Esophagus muscularis mucosa (tissue), 4 donors: ENCODE measurements at places on chromosomes 1 and 21. TPM values are rescaled to one million over a fixed set of nuclear protein-coding genes. Genes with fewer than 3 reads are reported as not detected.

PADI3 gene
- total RNA-seq: not detected

- DNase-seq: no peak
These were observed 390.3 kb upstream of the PKN2 start for GRCh38 chr1:88293691-88294190.

RHBG gene
- total RNA-seq: not detected

ITLN2 gene
- total RNA-seq: not detected

TSPEAR gene
- total RNA-seq: not detected

- no peak for DNase-seq
These were observed 105.5 kb upstream of the CACYBP start for GRCh38 chr1:174894117-174894762.

CRP gene
- 0.42 TPM for total RNA-seq

- no peak for DNase-seq
These were observed 132.8 kb downstream of the CLIC6 start for GRCh38 chr21:34801519-34802132.

MNDA gene
- total RNA-seq: 2.1 TPM

- DNase-seq: no peak
These were observed 28.2 kb upstream of the LGALS8 start for GRCh38 chr1:236495467-236496112.

MYOCOS gene
- total RNA-seq: not detected
